Fibroblast of the aortic adventitia (primary cell): ENCODE measurements at places on chromosomes 6 and 20. TPM values are rescaled to one million over a fixed set of nuclear protein-coding genes. Genes with fewer than 3 reads are reported as not detected.

HLA-DPA1 gene
- 0.18 and 1.8 TPM in 2 replicates for total RNA-seq

DBNDD2 gene
- 1.3 and 4.6 TPM in 2 replicates for total RNA-seq

SCRT2 gene
- not detected in 2 replicates for total RNA-seq

RRAGD gene
- 1.4 and 15.1 TPM in 2 replicates for total RNA-seq

GSTA2 gene
- not detected in 2 replicates for total RNA-seq

SLC22A23 gene
- total RNA-seq: 7.8 and 9.0 TPM in 2 replicates
